AG20443 (cell line): ENCODE measurements at places on chromosomes 3 and 15.

GRCh38 chr3:129252748-129253147, 3.3 kb downstream of the COPG1 start:
- no peak for DNase-seq

DNA sequence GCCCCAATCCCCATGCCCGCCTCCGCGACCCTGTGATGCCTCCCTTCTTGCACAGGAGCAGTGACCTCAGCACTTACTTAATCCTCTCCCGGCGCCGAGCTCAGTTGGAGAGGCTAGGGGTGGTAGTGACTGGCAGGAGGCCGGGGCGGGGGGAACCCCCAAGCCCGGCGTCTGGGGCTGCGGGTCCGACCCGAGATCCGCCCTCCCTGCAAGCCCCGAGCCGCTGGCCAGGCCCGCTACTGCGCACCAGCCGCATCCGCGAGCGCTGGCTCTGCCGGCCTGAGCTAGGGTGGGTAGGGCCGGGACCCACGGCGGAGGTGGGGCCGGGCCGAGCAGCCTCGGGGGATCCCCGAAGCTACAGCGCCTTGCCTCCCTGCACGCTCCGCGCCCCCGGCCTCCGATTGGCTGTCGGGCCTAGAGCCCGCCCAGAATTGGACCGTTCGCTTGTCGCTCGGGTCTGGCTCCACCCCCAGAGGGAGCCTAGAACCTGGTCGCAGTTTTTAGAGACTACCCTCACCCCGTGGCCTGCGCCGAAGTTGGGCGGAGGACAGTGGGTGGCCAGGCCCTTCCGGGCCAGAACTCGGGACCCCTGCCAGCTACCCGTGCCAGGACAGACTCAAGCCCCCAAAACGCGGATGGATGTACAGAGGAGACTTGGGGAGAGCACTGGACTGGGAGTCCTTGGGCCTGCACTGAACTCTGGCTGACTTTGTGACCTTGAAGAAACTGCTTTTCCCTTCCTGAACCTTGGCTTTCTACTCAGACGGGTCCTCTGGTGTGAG, at the start of gene C3orf18:
C3orf18 (minus strand) TSS at position 362 of the 782 bp plus-strand sequence. CDS start 2,048 bp downstream, outside the sequence.
- DNase-seq: peak; percentile 97

DNA sequence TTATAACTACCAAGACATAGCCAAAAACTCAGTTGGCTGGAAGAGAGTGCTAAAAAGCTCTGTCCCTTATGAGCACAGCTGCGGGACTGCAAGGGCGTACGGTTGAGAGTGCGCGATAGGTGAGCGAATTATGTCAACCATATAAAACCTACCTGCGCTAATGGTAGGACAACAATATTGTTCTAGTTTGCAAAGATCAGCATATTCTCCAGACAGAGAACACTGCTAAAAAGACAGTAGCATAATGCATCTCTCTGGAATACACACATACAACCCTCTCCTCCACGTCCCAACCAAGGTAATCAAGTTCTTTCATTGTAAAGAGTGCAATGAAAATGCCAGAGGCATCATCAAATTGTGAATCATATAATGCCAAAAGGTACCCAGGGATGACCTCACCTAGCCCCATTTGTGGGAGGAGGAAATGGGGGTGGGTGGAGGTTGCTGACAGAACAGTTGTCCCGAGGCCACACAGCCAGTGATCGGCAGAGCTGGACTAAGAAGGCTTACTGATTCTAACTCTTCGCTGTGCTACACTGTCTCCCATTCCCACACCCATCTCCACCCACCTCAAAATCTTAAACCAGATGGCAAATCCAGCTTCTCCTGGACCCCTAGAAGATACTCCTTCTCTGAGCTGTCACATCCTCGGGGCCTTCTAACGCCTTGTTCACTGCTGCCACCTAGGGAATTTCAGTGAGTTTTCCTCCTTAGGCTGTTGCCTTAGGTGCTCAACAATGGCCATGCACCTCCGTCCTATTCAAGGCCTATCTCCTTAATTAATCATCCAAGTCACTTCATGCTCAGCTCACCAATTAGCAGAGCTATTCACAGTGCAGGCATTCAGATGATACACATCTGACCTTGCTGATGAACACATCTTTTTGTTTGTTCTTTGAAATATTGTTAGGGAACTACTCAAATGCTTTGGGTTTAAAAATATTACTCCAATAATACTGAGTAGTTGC, 60.7 kb downstream of the RPL22L1 start:
- peak; percentile 69 for DNase-seq

DNA sequence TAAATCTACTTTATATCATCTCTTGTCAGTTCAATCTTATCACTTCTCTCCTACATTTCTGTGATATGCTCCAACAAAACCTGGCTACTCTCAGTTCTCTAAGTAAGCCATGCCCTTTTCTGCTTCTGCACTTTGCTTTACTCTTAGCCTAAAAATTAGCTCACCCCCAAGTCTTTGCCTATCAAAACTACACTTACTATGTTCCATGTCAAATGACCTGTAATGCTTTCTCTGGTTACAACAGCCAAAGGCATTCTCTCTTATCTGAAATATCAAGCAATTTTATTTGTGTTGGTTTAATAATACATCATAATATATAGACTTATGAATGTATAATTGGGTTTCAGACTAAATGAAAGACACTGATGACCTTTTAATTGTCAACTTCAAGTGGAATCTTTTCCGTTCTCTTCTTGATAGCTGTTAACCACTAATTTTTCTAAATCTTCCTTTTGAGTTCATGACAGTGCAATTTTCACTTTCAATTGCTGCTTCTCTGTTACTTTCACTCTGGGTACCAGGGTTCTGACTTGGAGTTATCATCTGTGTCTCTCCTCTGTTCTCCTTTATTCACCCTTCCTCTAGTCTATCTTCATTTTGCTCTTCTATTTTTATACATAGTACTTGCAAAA, 619.0 kb upstream of the GOLIM4 start:
- DNase-seq: no peak

DNA sequence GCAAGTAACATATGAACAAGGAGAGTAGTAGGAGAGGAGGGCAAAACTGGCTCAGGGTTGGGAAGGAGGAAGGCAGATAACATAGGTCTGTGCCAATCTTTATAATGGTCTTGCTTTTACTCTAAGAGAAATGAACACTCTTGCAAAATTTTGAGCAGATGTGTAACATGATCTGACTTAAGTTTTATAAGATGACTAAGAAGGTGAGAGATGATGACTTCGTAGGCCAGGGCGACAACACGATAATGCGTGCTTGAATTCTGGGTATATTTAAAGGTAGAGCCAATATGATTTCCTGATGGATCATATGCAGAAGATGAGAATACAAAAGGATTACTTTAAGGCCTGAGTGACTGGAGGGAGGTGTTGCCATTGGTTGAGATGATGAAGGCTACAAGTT, 265.4 kb upstream of the KCNMB2 start:
- DNase-seq: no peak

DNA sequence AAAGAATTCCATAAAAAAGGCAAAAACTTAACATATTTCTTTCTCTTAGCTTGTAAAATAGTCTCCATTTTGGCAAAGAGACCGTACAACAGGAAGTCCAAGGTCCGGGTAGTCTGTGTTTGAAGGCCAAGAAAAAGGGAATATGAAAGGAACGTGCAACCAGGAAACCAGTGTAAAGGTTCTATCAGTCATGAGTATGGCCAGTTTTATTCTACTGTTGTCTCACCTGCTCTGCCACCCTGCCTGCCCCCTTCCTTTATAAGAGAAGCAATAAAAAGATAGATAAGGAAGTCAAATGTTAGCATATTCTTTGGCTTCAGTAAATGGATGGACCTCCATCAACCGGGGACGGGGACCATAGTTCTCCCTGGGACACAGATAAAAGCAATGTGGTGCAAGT, 370.6 kb upstream of the ROBO2 start:
- no peak for DNase-seq

- DNase-seq: peak; percentile 43
Observed at GRCh38 chr3:179068779-179069530, 2.7 kb downstream of the ZMAT3 start.

GRCh38 chr3:137065381-137065780, 107.6 kb downstream of the IL20RB start:
- no peak for DNase-seq

GRCh38 chr3:152505926-152506325, 237.2 kb downstream of the MBNL1 start:
- no peak for DNase-seq

DNA sequence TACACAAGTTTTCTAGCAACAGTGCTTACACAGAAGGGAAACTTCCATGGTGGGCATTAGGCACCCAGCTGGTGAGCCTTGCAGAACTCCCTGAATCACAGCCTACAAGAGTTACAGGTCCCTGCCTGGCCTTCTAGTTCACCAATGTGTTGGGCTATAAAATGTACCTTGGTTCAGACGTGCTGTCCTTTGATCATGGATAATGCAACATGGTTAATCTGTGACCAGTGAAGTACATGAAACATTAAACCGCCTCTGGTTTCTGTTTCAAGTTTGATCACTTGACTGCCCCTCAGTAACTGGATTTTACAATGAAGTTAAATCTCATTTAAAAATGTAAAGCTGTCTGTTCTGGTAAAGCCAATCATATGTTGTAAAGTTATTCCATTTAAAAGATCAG, 51.8 kb downstream of the FMN1 start:
- no peak for DNase-seq
